ENCODE measurements at places on chromosomes 16 and 17. TPM values are rescaled to one million over a fixed set of nuclear protein-coding genes. Genes with fewer than 3 reads are reported as not detected.

DNA sequence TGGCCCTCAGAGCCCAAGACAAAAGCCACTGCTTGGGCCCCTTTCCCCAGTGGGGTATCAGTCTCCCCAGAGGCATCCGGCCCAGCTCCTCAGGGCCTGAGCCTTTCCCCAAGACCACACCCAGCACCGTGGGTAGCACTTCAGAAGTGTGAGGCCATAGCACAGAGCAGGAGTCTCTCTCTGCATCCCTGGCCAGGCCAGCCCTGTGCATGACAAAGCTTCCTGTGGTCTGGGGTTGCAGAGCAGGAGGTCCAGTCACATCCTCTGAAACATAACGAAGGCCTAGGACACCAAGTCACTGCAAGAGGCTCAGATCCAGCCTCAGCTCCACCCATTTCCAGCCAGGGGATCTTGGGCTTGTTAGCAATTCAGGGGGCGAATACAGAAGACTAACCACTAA is 56.8 kb upstream of the ZNF423 start:
- DNase-seq: no peak
- no peaks in the 10 kb centered on the region for H3K27me3 ChIP-seq
- no peaks in the 10 kb centered on the region for H3K4me1 ChIP-seq
- no peaks in the 10 kb centered on the region for H3K36me3 ChIP-seq
- H3K4me3 ChIP-seq: no peak overlapping the region

GRCh38 chr16:66274335-66275110 is 92.0 kb upstream of the CDH5 start:
- no peak overlapping the region for H3K4me3 ChIP-seq
- H3K27ac ChIP-seq: no peak overlapping the region
- no peaks in the 10 kb centered on the region for H3K36me3 ChIP-seq
- DNase-seq: no peak

- H3K27ac ChIP-seq: no peak overlapping the region
- H3K27me3 ChIP-seq: no peaks in the 10 kb centered on the region
- DNase-seq: no peak
- H3K4me3 ChIP-seq: no peak overlapping the region
Measured at GRCh38 chr16:19968891-19969683, 84.4 kb upstream of the GPRC5B start.

- H3K27me3 ChIP-seq: no peaks in the 10 kb centered on the region
- H3K36me3 ChIP-seq: no peaks in the 10 kb centered on the region
- no peak overlapping the region for H3K27ac ChIP-seq
- H3K4me3 ChIP-seq: no peak overlapping the region
Measured at GRCh38 chr17:76445697-76446448, 7.1 kb downstream of the UBE2O start.

Gene RND2
- 0.32 TPM for total RNA-seq

Gene CLDN6
- not detected for total RNA-seq

Data from naive thymus-derived CD4-positive, alpha-beta T cell (primary cell).